Glutamatergic neuron (in vitro differentiated cells): ENCODE measurements at places on chromosomes 2 and 18. TPM values are rescaled to one million over a fixed set of nuclear protein-coding genes. Genes with fewer than 3 reads are reported as not detected.

- DNase-seq: peak; percentile 33
Observed at GRCh38 chr2:14633461-14634181, 1.1 kb downstream of the LRATD1 start.

- no peak for DNase-seq
Observed at GRCh38 chr2:15834381-15835031, 105.8 kb upstream of the MYCN start.

Gene PRKAG3
- not detected for total RNA-seq

GRCh38 chr2:50492477-50492851 lies 539.5 kb downstream of the NRXN1 start:
- peak; percentile 25 for DNase-seq

DNA sequence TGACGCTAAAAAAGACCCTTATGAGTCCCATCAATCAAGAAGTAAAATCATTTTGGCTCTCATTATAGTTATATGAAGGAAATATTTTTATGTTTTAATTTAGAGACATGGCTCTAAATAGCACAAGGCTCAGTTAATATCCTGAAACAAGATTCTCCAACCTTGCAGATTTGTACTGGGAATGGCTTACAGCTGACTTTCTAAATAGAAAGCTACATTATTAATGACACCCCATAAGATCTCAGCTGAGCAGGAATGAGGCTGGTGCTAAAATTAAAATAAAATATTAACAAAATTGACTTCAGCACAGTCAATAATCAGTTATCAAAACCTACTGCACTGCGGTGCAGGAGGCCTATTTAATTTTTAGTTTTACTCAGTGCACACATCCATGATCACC lies 136.9 kb downstream of the SLC39A10 start:
- DNase-seq: no peak
